ENCODE measurements at places on chromosomes 13 and 19.

DNA sequence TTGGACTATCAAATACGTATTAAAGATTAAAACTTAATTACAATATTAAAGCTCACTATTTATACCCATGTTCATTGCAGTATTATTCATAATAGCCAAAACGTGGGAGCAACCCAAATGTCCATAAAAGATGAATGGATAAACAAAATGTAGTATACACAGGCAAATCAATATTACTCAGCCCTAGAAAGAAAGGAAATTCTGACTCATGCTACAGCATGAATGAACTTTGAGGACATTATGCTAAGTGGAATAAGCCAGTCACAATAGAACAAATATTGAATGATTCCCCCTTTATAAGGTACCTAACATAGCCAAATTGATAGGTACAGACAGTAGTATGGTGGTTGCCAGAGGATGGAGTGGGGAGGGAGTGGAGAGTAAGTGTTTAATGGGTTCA lies 457.3 kb downstream of the FGF14 start:
- DNase-seq: no peak

DNA sequence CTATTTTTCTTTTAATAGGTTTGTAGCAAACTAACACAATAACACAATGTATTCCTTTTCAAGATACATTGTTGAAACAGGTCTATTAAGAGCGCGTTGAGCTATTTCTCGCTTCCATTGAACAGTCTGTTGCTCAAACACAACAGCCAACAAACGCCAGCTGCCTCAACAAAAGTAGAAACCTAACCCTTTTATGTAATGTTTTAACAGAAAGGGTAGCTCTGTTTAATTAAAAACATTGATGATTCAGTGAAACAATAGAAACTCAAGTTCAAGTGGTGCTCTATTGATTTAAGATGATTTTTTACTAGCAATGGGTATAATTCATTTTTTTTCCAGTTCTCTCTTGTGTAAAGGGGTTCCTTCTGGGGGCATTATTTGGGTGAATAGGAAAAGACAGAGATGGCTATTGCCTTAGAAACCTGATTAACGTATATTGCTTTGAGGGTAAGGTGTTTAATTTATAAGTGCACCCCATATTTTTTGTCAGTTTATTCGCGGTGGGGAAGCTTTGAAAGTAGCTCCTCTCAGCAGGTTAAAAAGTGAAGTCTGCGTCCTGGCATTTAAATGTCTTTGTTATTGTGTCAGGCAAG lies 14.9 kb downstream of the ZIC2 start:
- no peak for DNase-seq

DNA sequence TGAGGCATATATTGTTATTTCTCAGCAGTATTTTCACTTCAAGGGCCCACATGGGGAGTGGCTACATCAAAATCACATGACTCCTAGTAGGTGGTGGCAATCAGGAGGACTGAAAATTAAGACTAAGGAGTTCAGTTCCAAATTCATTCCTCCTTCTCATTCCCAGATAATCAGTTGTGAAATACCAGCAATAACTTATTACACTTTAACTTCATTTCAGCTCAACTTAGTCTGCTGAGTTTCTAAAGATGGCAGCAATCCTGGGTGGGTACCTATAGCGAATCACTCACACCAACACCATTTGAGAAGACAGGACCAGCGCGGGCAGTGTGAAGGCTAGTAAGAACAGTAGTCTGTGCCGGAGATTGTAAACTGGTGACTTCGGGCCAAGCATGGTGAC lies 63.9 kb upstream of the SLC10A2 start:
- no peak for DNase-seq

GRCh38 chr19:56270676-56271075 lies 1.9 kb upstream of the EDDM13 start:
- no peak for DNase-seq

GRCh38 chr19:49642492-49643035 lies 555 bp downstream of the SCAF1 start:
- no peak for DNase-seq

DNA sequence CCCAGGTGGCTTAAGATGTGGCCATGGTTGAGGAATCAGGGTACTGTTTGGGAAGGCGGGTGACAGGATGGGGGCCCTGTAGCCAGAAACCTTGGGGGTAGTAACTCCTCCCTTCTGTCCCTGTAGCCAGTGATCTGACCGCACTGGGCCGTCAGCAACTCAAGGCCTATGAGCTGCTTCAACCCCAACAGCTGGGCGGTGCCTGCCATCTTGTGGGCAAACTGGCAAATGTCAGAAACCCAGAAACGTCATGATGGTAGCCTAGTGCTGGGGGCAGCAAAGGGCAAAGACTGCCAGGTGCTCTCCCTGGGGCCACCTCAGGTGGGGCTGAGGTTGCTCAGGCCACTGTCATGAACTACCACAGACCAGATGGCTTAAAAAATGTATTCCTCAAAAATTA lies 3.5 kb downstream of the COPE start:
- DNase-seq: no peak

- no peak for DNase-seq
These were observed 869 bp downstream of the GFY start for GRCh38 chr19:49425922-49426592.

DNA sequence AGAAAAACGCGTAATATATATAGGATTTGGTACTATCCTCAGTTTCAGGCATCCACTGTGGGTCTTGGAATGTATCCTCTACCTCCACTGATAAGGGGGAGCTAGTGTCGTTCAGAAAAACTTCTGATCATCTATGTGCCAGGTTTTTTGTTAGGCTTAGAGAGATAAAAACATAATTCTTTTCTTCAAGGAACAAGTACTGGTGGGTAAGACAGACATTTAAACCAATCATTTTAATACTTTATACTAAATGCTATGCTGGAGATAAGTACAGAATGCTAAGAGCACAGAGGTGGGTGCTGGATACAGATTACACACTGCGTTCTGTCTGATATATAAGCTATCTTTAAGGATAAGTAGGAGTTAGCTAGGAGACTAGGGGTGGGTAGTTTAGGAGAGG lies 166.1 kb downstream of the PDS5B start:
- no peak for DNase-seq

GRCh38 chr13:109332506-109333499 lies 453.6 kb downstream of the IRS2 start:
- no peak for DNase-seq

DNA sequence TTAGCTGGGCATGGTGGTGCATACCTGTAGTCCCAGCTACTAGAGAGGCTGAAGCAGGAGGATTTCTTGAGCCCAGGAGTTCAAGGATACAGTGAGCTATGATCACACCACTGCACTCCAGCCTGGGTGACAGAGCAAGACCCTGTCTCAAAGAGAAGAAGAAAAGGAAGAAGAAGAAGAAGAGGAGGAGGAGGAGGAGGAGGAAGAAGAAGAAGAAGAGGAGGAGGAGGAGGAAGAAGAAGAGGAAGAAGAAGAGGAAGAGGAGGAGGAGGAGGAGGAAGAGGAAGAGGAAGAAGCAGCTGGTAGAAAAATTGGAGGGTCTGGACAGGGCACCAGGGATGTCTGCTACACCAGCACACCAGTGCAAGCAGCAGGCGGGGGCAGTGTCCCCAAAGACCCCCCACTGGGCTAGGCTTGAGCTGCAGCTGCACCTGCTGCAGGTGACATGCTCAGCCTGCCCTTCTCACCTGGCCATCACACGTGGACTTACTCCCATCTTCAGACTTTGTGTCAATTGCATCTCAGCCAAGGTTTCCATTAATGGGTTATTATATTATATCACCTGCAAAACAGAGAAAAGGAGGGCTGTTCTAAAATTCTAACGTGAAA lies 180.9 kb upstream of the ZNF507 start:
- no peak for DNase-seq

Measured in stimulated activated CD8-positive, alpha-beta memory T cell treated with anti-CD3 and anti-CD28 coated beads, Interleukin-4, amount 100 ng/mL, for 1 hour (primary cell).